Cortex of kidney (tissue), 1 donor: ENCODE measurements at places on chromosomes 7 and 10.

- no peak for DNase-seq
Measured at GRCh38 chr10:22611425-22612115, 102.8 kb downstream of the PIP4K2A start.

DNA sequence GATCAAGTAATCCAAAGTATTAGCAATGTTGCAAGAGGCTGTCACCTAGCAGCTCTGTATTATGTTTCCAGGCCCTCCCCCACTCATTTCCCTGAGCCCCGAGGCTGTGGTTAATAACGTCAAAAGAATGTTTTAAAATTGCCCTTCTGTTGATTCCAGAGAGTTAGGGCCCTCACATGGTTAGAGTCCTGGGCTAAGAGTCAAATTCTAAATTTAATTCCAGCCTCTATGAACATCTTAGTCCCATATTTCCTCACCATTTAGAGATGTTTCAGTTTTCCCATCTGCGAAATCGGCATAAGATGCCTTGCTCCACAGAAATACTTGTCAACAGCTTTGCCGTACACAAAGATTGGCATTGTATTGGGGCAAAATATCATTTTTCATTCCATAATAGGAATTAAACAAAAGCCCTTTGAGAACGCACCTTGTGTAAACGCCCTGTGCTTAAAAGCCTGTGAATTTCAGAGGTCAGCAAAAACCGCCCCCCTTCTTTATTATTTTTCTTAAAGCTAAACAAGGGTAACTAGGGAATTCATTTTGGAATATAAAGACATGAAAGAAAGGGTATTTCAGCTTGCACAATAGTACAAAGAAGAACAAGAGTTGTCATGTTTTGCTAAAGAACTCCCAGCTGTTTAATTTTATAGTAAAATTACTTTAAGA lies 135.8 kb downstream of the ARID5B start:
- DNase-seq, result no peak

GRCh38 chr7:55962014-55962413 lies 2.4 kb upstream of the NIPSNAP2 start:
- no peak for DNase-seq

DNA sequence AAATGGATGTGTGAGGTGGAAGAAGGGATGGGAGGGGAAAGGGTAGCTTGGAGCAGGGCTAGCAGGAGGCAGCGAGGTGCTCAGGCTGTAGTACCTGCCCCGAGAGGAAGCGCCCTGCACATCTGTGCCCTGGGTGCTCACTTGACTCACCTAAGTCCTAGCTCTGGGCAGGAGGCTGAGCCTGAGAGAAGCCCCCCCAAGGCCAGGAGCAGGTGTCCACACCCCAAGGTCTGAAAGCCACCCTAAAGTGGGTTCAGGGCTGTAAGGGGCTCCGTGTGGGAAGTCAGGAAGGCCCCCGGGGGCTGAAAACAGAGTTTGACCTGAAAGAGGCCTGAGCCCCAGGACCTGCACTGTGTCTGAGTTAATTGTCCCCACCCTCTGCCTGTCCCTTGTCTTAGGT lies 95.8 kb upstream of the PODXL start:
- DNase-seq, result no peak

GRCh38 chr7:75625868-75626267 lies 112.9 kb downstream of the HIP1 start:
- no peak for DNase-seq

- no peak for DNase-seq
Measured at GRCh38 chr10:33157103-33157502, 177.4 kb downstream of the NRP1 start.

DNA sequence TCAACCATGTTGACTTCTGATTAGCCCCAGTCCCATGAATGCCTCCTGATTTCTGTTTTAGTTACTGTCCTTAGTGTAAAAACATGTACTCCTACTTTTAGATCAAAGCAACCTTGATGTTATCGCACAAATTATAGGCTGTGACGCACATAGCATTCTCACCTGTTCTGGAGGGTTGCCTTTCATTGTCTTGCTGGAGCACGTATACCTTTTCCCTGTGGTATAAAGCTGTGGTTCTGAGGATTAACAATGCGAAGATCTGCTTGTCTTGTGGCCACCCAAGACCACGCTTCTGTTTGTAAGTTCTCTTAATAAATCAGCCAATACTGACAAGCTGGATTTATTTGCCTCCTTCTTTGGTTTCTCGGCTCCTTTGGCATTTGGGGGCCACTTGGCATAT lies 30.1 kb upstream of the GLCCI1 start:
- no peak for DNase-seq

GRCh38 chr7:146736446-146737190 lies 620.0 kb downstream of the CNTNAP2 start:
- no peak for DNase-seq

DNA sequence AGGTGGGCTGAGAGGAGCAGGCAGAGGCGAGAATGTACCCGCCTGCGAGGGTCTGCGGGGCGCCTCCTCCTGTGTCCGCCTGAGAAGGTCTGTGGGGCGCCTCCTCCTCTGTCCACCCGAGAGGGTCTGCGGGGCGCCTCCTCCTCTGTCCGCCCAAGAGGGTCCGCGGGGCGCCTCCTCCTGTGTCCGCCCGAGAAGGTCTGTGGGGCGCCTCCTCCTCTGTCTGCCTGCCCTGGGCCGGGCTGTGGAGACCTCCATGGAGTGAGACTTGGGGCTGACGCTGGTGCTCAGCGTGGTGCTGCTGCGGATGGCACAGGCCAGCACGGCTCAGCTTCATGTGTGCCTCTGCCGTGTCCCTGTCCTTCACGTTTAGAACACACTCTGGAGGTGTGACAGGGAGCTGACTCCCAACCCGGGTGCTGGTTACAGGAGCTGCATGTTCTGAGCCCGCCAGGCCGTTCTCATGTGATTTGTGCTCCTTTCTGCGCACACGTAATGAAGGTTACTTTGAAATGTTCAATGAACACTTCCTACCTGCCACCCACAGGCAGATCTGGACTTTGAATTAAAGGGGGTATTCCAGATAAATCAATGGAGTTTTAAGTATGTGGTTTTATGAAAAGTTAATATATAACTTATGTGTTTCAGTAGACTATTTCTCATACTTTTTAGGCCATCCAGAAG lies 20.5 kb upstream of the GET4 start:
- DNase-seq, result no peak

DNA sequence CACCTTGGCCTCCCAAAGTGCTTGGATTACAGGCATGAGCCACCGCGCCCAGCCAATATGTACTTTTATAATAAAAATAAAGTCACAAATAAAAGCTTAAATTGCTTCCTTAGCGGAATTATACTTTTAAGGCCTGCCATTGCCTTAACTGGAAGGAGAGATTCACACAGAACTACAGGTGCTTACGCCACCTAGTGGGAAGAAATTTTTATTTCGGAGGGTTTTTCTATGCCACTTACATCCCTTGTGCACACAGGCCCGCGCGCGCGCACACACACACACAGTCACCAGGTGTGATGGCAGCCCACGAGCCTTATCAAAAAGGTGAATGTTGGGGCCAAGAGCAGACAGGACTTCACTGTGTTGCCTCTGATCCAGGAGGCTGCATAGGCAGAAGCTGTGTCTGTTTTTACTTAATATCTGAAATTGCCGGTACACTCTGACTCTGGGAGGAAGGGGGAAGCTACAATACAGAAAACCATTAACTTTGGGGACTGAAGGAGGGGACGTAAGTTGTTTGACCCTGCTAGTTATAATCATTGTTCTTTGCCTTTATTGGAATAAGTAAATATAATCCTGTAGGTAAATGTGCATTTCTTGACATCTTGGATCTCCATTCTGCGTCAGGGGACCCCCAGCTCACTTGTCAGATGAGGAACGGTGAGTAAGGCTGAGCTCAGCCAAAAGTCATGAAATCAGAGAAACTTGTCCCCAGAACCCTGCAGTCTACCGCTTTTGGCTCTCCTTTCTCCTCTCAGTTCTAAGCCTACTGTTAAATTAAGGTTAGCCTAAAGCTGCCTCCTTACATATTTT lies 87.1 kb downstream of the SLC16A9 start:
- no peak for DNase-seq

DNA sequence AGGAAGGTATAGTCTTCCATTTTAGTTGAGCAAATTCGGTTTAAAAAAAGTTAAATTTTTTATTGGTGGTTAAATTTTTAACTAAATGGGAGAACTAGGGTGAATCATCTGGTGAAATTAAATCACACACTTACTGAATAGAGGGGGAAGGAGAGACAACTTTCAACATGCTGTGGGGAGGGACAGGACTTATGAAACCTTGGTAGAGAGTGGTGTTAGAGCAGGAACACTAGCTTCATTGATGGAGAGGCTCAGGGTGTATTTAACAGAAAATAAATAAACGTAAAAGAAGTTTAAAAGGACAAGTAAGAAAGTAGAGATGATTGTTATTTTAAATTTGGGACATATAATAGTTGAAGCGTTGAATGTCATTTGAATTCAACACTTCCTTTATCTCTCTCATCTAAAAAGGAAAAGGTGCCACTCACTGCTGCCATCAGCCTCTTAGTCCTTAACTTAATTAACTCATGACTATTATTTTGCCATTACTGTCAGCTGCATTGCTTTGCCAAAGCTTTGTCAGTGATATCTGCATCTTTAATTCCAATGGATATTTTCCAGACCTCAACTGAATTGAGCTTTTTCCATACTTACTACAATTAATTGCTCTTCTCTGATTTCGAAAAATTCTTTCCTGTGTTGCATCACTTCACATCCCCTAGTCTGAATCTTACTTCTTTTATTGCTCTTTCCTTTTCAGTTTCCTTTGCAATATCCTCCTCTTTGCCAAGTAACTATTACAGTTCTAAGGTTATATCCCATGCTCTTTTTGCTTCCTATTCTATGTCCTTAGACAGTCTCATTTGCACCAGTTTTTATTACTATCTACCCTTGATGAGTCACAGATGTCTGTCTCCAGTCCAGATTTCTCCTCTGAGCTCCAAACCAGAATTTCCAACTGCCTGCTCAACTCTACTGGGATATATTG lies 71.7 kb downstream of the GNAT3 start:
- DNase-seq, result no peak

DNA sequence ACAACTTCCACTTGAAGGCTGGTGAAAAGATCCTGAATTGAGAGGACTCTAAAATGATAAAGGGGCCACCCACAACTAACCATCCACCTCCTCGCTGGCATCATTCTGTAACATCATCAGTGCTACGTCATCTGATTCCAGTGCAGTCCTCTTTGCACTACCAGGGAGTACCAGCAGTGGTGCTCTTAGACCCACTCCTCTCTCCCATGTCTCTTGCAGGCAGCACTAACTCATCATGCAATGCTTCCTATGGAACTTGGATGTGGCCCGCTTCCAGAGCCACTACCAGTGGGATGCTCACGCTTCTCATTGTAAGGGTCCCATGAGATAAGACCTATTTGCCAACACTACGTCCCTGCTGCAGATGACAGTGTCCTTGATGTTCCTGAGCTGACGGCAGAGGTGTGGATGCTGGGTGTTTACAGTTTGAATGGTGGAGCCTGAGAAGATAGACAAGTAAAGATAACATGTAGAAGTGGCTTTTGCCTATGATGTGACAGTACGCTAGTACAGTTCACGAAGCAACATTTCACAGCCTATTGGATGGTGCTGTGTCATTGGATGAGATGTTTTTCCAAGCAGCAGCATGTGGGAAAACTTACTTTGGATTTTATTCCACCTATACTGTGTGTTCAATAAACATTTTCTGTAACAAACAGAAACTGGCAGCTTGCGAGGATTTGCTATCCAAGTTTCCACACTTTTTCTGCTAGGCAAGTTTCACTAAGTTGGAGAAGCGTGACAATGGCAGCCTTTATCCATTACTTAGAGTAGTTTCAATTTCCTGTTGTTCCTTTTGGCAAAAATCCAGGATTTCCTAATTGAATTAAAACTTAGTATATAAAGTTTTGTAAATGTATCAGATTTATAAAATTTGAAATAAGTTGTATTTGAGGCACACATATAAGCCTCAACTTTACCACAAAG lies 35.8 kb upstream of the COBL start:
- no peak for DNase-seq
